H4 (cell line): ENCODE measurements at places on chromosomes 11 and 22. TPM values are rescaled to one million over a fixed set of nuclear protein-coding genes. Genes with fewer than 3 reads are reported as not detected.

DNA sequence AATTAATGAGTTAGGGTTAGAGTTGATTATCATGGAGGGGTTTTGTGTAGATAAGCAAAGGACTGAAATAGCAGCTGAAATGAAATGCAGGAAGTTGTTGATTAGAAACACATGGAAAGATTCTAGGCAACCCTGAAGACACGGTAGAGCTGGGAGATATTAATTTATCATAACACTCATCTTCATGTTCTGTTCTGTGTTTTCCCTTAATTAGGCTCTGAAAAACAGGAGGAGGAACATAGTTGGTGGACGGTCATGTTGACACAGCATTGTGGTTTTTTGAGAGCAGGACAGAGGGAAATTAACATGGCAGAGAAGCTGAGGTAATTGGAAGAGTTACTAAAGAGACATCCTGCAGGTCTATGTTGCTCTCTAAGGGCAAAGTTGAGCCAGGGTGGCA lies 138.8 kb upstream of the UBASH3B start:
- no peak for DNase-seq

DNA sequence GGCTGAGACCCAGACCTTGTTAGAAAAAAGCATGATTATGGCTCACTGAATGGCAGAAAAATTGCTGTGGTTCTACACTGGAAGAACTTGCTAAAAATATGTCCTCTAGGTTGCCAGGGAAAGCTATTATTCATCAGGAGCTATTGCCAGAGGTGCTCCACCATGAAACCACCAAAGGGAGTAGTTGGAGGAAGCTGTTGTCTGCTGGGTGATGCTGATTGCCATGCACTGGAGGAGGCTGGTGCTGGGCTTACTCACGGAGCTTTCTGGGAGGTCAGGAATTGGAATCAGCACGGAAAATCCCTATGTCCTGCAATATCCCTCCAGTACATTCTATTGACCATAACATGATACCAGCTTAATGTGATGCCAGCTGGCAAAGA lies 199.6 kb upstream of the ZBED5 start:
- DNase-seq, result no peak

DNA sequence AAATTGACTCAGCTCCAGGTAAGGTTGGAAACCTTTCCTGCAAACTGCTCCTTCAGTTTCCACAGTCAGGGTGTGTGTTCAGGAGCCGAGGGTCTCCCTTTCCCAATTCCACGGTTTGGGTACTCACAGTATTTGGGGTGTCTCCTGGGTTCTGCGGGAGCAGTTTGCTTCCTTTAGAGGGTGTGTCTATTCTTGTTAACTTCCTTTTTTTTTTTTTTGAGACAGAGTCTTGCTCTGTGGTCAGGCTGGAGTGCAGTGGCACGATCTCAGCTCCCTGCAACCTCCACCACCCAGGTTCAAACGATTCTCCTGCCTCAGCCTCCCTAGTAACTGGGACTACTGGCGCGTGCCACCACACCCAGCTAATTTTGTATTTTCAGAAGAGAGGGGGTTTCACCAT lies 251.4 kb downstream of the LUZP2 start:
- DNase-seq, result no peak

DNA sequence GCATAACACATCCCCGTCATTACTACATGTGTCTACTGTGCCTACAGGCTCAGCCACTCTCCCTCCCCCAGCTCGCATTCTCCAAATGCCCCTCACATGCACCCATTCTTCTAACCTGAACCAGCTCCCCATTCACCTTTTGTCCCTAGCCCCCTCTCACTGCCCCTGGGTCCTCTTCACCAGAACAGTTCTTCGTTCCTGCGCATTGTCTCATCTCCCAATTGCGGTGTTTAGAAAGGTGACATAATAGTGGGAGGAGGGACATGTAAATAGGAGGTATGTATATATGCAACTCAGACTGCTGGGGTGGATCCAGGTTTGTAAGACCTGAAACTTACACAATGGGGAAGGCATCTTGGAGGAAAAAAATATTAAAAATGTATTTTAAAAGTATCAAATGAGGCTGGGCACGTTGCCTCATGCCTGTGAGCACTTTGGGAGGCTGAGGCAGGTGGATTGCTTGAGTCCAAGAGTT lies 4.7 kb upstream of the VSIG2 start:
- no peak for DNase-seq

GRCh38 chr22:43991316-43992020 lies 32.6 kb upstream of the PARVB start:
- no peak for DNase-seq

DNA sequence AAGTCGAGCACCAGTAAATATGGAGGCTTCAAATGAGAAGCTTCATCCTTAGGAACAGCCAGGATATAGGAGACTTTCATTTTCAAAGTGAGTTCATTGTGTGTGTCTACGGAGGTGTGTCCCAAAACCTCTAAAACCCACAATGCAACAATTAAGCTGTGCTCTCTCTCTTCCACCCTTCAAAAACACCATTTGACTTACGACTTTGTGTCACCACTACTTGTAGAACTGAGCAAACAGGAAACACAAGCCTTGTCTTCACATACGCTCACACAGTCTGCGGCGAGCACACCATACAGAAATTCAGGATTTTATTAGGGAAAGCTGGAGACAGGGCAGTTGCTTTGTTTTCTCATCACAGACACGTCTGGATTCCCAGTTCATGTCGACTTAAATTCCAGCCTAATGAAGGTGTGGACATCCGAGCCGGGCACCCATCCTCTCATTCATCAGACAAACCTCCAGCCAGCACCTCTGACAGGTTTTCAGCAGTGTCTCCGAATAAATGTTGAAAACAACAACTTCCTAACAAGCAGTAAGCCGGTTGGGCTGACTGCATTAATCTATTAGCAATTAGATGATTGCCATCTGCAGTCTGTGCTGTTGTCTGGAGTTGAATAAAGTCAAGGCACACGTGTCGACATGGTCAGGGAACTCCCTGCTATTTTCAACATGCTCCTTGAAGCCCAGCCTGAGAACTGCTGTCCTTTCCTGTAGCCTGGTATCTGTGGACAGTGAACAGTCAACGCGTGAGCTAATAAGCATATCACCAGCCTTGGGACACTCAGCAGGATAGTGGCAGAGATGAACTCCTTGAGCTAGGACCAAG lies 1411.1 kb downstream of the BRD1 start:
- no peak for DNase-seq

DNA sequence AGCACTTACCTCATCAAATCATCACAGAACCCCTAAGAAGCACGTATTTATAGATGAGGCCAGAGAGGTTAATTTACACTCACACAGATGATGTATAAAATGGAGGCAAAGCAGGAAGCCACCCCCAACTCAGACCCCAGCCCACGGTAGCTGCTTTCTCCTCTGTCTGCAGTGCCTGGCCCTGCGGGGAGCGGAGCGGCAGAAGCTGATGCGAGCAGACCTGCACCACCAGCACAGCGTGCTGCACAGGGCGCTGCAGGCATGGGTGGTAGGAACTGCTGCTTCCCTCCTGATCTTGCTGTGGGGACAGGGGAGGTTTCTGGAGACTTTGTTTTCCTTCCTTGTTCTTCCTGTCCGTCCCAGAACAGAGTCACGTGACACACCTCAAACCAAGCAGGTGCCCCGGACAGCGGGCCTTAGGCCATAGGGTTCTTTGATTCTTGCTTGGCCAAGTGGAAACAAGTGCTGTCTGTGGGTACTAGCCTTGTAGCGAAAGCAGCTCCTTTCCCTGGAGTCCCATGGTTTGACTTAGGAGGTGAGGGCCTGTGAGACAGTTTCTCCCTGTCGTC lies 57.8 kb downstream of the PISD start:
- DNase-seq, result no peak

DNA sequence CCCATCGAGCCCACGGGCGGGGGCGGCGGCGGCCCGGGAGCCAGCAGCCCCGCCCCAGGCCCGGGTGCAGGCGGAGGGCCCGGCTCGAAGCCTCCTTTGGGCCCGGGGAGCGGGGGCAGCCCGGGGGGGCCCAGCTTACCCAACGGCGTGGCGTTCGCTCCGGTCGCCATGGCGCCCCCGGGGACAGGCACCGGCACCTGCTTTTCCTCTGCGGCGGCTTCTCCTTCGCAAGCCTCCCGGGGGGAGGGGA lies 194 bp downstream of the SF1 start:
- DNase-seq, result no peak

DNA sequence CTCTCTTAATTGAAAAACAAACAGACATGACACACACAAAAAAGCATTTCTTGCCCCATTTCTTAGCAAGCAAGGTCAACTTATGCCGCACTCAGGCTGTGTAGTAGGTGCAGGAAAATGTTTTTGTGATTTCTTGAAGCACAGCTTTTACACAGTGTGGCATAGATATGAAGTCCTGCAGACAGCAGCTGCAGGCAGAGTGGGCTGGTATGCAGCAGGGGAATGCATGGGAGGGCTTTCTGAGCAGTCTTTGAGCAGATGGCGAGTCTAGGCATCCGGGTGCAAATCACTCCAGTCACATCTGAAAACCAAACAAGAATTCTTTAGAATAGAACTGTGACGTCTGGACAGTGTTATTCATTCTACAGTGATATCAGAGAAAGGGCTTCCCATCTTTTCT lies 87.5 kb downstream of the BLID start:
- DNase-seq, result no peak

DNA sequence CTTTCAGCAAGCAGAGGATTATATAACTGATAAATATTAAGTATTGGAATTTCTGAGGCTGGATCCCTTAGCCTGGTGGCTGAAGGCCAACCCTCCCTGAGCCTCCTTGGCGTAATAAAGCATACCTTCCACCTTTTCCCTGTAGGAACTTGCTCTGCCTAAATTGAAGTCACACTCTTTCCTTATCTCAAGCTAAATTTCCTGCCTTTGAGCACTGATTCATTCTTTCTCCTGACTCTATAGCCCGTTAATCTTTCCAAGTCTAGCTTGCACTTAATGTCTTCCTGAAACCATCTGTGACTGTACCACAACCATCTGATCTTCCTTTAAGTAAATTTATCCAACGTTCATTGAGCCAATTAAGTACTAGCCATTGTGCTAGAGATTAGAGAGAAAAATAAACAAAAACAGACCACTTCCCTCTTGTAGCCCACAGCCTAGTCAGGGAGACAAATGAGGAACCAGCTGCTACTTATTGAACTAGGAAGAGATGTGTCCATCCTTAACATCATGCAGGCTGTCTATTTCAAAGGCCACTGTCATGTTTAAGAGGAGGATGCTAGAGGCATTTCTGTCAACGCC lies 62.9 kb downstream of the GRK3 start:
- DNase-seq, result peak; percentile 21

DNA sequence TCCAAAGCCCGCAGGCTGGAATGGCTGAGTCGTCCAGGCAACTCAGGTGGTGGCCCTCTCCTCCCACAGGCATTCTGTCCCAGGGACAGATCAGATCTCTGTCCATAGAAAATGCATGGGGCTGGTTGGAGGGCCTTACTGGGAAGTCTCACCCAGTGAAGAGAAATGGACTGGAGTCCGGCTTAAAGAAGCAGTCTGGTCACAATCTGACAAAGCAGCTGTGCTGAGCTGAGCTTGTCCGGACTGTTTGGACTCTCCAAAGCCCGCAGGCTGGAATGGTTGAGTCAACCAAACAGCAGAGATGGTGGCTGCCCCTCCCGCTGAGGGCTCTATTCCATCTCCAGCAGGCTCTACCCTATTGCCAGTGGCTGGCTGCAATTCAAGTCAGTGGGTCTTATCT lies 14.4 kb upstream of the DEPDC7 start:
- DNase-seq, result no peak

DNA sequence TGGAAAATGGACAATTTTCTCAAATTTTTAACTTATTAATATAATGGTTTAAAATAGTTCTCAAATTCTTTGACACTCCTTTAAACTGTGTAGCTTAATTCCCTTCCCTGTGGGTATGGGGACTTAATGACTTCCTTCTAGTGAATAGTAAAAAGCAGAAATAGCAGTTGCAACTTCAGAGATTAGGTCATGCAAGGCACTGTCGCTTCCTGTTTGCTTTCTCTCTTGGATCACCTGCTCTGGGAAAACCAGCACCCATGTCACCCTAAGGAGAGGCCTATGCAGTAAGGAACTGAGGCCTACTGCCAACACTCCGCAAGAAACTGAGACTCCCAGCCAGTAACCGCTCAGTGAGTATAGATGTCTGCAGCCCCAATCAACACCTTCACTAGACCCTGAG lies 5.5 kb upstream of the PANX3 start:
- DNase-seq, result no peak

DNA sequence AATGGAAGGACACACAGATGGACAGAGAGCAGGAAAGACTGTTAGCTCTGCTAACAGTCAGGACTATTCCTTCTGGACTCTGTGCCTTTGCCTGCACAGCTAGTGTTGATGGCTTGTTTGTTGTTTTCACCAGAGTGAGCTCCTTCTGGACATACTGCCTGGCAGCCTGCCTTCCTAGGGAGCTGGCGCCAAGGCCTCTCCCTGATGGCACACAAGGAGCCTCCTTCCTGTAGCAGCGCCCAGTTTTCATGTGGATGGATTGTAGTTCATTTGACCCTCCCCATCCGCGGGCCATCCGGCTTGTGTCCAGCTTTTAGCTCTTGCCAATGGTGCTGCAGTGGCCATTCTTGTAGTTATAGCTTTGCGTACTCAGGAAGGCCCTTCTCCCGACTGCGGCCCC lies 16.6 kb upstream of the BCR start:
- no peak for DNase-seq

DNA sequence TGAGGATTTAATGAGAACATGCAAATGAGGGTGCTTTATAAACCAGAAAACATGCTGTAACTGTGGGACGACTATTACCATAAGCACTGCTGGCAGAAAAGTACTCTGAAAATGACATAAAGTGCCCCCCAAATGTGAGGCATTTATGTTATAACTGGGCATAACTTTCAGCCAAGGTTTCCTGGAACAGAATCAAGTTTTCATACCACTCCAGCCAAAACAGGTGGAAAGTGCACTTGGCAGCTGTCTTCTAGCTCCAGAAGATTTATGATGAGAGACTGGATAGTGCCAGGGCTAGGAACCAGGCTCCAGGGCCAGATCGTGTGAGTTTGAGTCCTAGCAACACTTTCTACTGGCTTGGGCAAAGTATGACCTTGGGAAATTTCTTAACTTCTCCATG lies 339.2 kb downstream of the TENM4 start:
- no peak for DNase-seq

DNA sequence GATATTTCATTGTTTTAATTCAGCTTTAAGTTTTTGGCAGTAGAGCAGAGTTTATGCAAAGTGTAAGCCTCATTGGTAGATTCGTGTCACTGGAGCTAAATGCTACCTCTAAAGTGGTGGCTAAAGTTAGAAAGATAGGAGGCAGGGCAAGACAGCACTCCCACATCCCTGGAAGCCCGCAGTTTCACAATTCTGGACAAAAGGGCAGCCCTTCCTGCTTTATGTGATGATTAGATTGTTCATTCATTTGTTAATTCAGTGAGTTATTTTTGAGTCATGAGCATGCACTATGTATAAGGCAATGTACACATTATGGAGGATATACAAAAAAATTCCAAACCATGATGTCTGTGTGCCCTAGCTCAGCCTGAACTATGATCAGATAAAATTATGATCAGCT lies 52.1 kb upstream of the EIF3M start:
- DNase-seq, result no peak

Gene FAM111B
- total RNA-seq, result 19.9 and 29.0 TPM in 2 replicates

Gene DMC1
- total RNA-seq, result 0.14 and 3.7 TPM in 2 replicates

Gene IGF2
- total RNA-seq, result 0.60 and 2.0 TPM in 2 replicates

Gene MRPL49
- 61.6 and 76.7 TPM in 2 replicates for total RNA-seq

Gene RHOD
- not detected in 2 replicates for total RNA-seq

Gene TMEM126B
- total RNA-seq, result 93.5 and 94.3 TPM in 2 replicates

Gene NCAPD3
- 19.7 and 26.5 TPM in 2 replicates for total RNA-seq
